Activated naive CD8-positive, alpha-beta T cell treated with anti-CD3 and anti-CD28 coated beads, Interleukin-2, amount 10 ng/mL, durations not matched to agents 7 days and 5 days (primary cell): ENCODE measurements at places on chromosomes 16 and 17. TPM values are rescaled to one million over a fixed set of nuclear protein-coding genes. Genes with fewer than 3 reads are reported as not detected.
A peak's percentile ranks its signal among the peaks of the same experiment; 100 is the strongest.

GLP2R gene
- not detected for total RNA-seq

DNAH17 gene
- 0.44 TPM for total RNA-seq

TCAP gene
- 3.2 TPM for total RNA-seq

TBC1D3L gene
- total RNA-seq: 14.0 TPM

CD300H gene
- not detected for total RNA-seq

MYH11 gene
- not detected for total RNA-seq

TBC1D3G gene
- total RNA-seq: not detected

SLC5A11 gene
- 0.75 TPM for total RNA-seq

- DNase-seq: no peak
- no peak overlapping the region for H3K4me3 ChIP-seq
- H3K27ac ChIP-seq: no peak overlapping the region
- no peaks in the 10 kb centered on the region for H3K36me3 ChIP-seq
- H3K4me1 ChIP-seq: peaks cover 5% of the 10 kb centered on the region
- H3K27me3 ChIP-seq: peaks cover 27% of the 10 kb centered on the region
Observed at GRCh38 chr17:80492343-80493136, 16.1 kb upstream of the NPTX1 start.

GRCh38 chr17:63534078-63534570 lies 11.0 kb downstream of the KCNH6 start:
- H3K4me1 ChIP-seq: no peaks in the 10 kb centered on the region
- no peak overlapping the region for H3K4me3 ChIP-seq
- H3K36me3 ChIP-seq: no peaks in the 10 kb centered on the region

- H3K27me3 ChIP-seq: peaks cover 10% of the 10 kb centered on the region
- no peaks in the 10 kb centered on the region for H3K36me3 ChIP-seq
- peaks cover 3% of the 10 kb centered on the region for H3K4me1 ChIP-seq
- no peak for DNase-seq
- no peak overlapping the region for H3K27ac ChIP-seq
Observed at GRCh38 chr17:27674335-27674734, 43.3 kb downstream of the LGALS9 start.

DNA sequence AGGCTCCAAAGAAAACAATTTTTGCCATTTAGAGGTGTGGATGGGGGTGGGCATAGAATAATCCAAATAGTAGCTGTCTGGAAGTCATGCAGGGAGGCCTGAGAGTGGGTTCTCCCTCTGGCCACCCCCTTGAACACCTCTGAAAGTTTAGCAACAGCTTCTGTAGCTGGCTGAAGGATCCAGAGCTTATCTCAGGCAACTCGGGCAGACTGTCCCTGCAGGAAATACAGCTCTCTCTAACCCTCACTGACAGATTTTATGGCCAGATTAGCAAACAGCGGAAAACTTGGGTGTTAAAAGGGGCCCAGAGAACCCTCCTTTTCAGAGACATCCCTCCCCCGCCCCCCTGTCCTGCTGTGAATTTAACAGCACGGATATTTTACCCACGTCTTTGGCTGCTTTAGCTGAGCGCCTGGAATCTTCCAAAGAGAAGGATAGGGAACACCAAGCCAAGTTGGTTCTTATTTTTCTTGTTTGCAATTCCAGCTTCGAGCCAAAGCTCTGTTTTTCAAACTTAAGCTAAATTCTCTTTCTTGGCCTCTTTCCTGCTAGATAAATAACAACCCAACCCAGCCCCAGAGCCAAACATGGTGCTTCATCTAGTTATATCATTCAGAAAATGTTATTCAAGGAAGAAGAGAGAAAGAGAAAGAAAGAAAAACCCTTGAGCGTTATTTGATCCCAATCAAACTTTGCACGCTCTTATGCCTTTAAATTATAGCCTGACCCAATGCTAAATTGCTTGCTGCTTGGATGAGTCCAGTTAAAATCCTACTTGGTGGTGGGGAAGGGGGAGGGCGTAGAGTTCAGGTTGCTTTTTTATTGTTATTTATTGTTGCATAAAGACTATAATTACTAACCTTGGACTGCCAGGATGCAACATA lies 2.3 kb upstream of the HOXB2 start:
- H3K4me1 ChIP-seq: peaks cover 39% of the 10 kb centered on the region
- peak overlapping the region; percentile 84 for H3K27ac ChIP-seq
- H3K36me3 ChIP-seq: peaks cover 15% of the 10 kb centered on the region
- H3K27me3 ChIP-seq: peaks cover 11% of the 10 kb centered on the region
- peak overlapping the region; percentile 74 for H3K4me3 ChIP-seq
- no peak for DNase-seq

DNA sequence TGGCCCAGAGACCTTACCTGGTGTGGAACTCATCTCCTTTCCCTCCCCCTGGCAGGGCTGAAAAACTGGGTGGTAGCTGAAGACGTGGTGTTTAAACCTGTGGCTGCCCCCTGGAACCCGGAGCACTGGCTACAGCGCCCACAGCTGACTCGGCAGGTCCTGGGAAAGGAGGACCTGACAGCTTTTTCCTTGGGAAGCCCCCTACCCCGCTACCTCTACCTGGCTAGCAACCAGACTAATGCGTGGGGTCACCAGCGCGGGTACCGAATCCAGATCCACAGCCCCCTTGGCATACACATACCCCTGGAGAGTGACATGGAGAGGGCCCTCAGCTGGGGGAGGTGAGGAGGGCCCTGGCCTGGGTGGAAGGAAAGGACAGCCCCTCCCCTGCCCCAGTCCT lies 2.0 kb upstream of the AOC3 start:
- no peak overlapping the region for H3K4me3 ChIP-seq
- DNase-seq: no peak
- H3K27ac ChIP-seq: no peak overlapping the region
- H3K27me3 ChIP-seq: no peaks in the 10 kb centered on the region
- H3K36me3 ChIP-seq: no peaks in the 10 kb centered on the region

DNA sequence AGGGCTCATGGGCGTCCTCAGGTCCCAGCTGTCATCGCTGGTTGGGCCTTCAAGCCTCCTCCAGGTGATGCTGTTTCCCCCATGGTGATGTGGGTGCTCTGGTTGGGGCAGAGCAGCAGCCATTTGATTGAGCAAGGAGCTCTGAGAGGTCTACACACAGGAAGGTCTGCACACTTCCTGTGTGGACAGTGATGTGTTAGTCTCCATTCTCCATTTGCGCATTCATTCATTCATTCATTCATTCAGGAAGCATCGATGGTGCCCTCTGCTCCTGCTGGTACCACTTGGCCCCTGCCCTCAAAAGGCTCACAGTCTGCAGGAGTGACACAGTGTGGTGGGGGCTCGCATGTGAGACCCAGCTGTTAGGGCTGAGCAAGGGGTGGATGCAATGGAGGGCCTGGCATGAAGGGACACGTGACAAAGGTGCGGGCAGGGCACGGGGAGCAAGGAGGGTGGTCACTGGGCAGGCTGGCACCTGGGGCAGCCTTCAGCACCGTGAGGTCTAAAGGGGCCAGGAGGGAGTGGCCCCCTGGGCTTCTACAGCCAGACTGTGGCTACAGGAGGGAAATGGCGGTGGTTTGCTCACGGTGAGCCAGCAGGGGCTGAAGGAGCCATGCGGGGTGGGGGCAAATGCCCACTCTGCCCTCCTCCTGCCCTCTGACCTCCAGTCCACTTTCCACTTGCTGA lies 1.5 kb downstream of the ADGRG3 start:
- no peak overlapping the region for H3K27ac ChIP-seq
- H3K36me3 ChIP-seq: no peaks in the 10 kb centered on the region
- H3K4me3 ChIP-seq: no peak overlapping the region
- peaks cover 17% of the 10 kb centered on the region for H3K27me3 ChIP-seq

- H3K4me1 ChIP-seq: no peaks in the 10 kb centered on the region
- no peak overlapping the region for H3K27ac ChIP-seq
- H3K36me3 ChIP-seq: no peaks in the 10 kb centered on the region
- no peak for DNase-seq
- H3K27me3 ChIP-seq: no peaks in the 10 kb centered on the region
Observed at GRCh38 chr16:26856271-26856670, 210.5 kb upstream of the C16orf82 start.

DNA sequence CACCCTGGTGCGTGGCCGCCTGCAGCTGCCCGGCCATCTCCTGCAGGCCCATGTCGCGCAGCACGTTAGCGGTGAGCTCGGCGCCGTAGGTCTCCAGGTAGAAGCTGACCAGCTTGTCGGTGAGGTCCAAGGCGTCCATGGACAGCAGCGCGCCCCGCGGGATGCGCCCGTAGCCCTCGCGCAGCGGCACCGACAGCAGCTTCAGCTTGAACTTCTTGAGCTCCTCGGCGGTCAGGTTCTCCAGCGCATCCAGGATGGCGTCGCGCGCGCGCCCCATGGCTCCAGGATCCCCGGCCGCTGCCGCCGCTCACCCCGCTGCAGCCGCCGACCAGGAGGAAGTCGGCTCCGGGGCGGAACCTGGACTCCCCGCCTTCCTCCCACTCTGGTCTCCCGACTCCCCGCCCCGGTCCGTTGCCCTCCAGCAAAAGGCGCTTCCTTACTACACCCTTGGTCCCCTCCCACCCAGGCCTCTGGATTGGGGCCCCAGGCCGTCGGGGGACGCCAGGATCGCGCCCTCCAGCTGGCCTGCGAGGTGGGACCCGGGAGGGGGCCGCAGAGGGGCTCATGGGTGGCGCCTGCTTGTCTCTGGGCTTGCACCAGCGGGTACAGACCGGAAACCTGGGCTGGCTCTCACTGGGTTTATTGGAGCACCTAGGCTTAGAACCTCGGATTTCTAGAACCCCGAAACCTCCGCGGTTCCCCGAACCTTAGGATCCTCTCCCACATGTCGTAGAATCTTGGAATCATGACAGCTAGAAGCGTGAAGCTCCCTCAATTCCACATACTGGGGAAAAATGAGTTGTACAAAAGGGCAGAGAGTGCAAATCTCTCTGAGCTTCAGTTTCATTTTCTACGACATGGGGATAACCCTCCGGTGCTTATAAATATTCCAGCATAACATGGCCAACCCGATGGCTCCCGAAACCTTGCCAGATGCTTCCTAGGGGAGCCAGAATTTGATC lies at the start of gene PYCARD:
Gene PYCARD (minus strand): TSS at position 347 of the 962 bp plus-strand sequence. CDS start 70 bp downstream, at position 277.
- H3K36me3 ChIP-seq: peaks cover 15% of the 10 kb centered on the region
- H3K27me3 ChIP-seq: peaks cover 12% of the 10 kb centered on the region
- peak within 1 kb of the TSS; percentile 86 for H3K27ac ChIP-seq
- DNase-seq: peak; percentile 71

DNA sequence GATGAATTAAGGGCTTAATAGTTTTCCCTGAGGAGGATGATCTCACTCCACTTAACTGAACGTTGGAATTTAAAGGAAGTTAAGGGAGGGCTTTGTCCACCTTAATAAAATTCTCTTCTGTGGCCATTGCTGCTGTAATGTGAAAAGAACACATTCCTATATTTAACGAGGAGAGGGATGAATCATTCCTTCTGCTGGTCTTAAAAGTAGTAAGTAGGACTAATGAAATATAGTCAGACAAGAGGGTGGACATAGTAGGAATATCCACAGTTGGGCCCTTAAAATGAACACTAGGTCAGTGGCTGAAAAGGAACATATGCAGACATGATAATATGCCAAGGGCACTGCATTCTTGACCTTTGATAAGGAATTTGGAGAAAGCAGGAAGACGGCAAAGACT lies 405.6 kb downstream of the PMP22 start:
- H3K27me3 ChIP-seq: no peaks in the 10 kb centered on the region
- H3K4me3 ChIP-seq: no peak overlapping the region

- no peaks in the 10 kb centered on the region for H3K27me3 ChIP-seq
- no peak overlapping the region for H3K27ac ChIP-seq
- peaks cover 29% of the 10 kb centered on the region for H3K36me3 ChIP-seq
- no peak for DNase-seq
Observed at GRCh38 chr17:2636169-2636930, 42.9 kb downstream of the PAFAH1B1 start.

DNA sequence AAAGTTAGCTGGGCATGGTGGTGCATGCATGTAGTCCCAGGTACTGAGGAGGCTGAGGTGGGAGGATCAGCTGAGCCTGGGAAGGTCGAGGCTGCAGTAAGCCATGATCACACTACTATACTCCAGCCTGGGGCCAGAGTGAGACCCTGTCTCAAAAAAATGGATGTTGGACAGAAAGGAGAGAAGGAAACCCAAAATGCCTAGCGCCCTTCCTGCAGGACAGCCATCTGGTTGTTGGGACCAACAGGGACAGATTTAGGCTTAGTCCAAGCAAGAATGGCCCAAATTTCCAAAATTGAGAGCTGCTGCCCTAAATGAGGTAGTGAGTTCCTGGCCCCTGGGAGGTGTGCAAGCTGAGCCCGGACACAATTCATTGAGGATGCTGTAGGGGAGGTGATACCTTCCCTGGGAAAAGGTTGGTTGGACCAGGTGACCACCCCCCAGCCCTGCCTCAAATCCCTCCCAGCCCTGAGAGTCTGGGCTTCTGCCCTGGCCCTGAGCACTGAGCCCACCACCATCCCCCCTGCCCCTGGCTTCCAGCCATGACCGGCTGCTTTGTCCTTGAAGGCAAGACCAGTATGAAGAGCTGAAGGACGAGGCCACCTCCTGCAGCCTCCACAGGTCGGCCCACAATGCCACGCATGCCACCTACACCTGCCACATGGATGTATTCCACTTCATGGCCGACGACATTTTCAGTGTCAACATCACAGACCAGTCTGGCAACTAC lies 35.1 kb downstream of the IL21R start:
- H3K27me3 ChIP-seq: no peaks in the 10 kb centered on the region
- H3K4me1 ChIP-seq: peaks cover 14% of the 10 kb centered on the region
- H3K27ac ChIP-seq: no peak overlapping the region
- H3K36me3 ChIP-seq: peaks cover 35% of the 10 kb centered on the region

DNA sequence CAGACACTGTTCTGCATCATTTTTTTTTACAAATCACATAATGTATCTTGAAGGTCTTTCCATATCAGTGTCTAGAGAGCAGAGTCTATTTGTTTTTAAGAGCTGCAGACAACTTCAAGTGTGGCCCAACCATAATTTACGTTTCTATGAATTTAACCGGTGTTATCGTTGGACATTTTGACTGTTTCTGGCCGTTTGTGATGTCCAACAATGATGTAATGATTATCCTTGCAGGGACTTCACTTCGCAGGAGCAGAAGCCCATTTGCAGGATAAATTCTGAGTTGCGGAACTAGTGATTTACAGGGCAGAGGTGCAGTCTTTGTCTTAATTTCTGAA lies 26.9 kb upstream of the HLF start:
- no peaks in the 10 kb centered on the region for H3K36me3 ChIP-seq
- DNase-seq: no peak
- H3K4me3 ChIP-seq: peak overlapping the region; percentile 21
- H3K27ac ChIP-seq: no peak overlapping the region

- no peak overlapping the region for H3K4me3 ChIP-seq
- H3K27me3 ChIP-seq: no peaks in the 10 kb centered on the region
- H3K36me3 ChIP-seq: no peaks in the 10 kb centered on the region
- peaks cover 2% of the 10 kb centered on the region for H3K4me1 ChIP-seq
Observed at GRCh38 chr16:880471-881171, 80.1 kb upstream of the GNG13 start.

GRCh38 chr16:48608452-48608851 lies 1.5 kb downstream of the N4BP1 start:
- no peaks in the 10 kb centered on the region for H3K27me3 ChIP-seq
- peaks cover 42% of the 10 kb centered on the region for H3K4me1 ChIP-seq
- H3K4me3 ChIP-seq: no peak overlapping the region

DNA sequence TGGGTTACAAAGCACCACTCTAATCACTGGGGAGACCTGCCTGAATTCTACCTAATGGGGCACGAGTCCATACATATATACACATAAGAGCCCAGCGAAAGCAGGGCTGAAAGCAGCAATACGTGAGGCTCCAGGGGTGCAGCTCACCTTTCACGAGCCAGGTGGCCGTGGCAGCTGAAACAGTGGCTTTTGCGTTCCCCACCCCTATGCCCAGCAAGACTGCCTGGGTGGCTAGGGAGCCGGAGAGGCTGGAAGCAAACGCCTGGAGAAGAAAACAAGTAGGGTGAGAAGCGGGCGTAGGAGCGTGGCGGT lies 618 bp downstream of the RUSF1 start:
- H3K36me3 ChIP-seq: no peaks in the 10 kb centered on the region
- H3K27ac ChIP-seq: peak overlapping the region; percentile 95
- H3K4me1 ChIP-seq: peaks cover 37% of the 10 kb centered on the region
- no peak for DNase-seq
- no peaks in the 10 kb centered on the region for H3K27me3 ChIP-seq
- H3K4me3 ChIP-seq: peak overlapping the region; percentile 90

- H3K27me3 ChIP-seq: peaks cover 24% of the 10 kb centered on the region
- H3K4me1 ChIP-seq: no peaks in the 10 kb centered on the region
- H3K4me3 ChIP-seq: no peak overlapping the region
- H3K36me3 ChIP-seq: no peaks in the 10 kb centered on the region
Observed at GRCh38 chr17:79484600-79485418, 126.0 kb downstream of the RBFOX3 start.
